CMK (cell line): ENCODE measurements at places on chromosomes 3 and 15.

- DNase-seq, result no peak
Observed at GRCh38 chr3:16692486-16693344, 87.5 kb upstream of the DAZL start.

GRCh38 chr15:70538278-70538677 lies 225.1 kb downstream of the UACA start:
- no peak for DNase-seq

DNA sequence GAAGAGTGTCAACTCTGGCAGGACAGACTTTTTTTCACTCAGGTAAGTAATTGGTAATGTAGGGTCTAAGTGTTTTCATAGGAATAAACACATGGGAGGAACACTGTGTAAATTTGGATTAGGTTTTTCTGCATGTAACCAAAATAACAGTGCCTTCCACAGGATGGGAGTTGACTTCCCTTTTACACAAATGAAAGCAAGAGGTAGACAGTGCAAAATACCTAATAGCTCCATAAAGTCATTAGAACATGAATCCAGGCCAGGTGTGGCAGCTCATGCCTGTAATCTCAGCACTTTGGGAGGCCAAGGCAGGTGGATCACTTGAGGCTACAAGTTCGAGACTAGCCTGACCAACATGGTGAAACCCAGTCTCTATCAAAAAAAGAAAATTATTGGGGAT lies 25.5 kb upstream of the MYO1E start:
- DNase-seq, result no peak

DNA sequence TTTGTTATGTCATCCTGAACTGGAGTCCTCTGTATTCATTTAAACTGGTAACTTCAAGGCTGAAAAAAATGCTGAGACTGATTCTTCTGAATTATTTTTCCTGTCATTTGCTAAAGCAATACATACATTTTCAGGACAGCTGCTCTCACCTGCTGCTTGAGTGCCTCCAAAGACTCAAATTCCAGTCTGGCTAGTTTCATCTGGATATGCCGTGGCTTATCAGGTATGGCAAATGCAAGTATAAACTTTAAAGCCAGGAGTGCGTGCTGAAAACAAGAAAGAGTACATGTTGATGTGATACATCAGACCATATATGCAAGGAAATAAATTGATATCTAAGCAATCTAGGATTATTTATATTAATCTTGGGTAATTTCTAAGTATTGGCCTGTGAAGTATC lies 146.1 kb downstream of the SNRK start:
- DNase-seq, result no peak

DNA sequence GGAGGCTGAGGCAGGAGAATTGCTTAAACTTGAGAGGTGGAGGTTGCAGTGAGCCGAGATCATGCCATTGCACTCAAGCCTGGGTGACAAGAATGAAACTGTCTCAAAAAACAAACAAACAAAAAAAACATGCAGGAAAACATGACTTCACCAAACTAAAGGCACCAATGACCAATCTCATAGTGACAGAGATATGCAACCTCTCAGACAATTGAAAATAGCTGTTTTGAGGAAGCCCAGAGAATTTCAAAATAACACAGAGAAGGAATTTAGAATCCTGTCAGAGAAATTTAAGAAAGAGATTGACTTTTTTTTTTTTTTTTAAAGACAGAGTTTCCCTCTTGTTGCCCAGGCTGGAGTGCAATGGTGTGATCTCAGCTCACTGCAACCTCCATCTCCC lies 26.1 kb downstream of the NCBP2 start:
- no peak for DNase-seq

DNA sequence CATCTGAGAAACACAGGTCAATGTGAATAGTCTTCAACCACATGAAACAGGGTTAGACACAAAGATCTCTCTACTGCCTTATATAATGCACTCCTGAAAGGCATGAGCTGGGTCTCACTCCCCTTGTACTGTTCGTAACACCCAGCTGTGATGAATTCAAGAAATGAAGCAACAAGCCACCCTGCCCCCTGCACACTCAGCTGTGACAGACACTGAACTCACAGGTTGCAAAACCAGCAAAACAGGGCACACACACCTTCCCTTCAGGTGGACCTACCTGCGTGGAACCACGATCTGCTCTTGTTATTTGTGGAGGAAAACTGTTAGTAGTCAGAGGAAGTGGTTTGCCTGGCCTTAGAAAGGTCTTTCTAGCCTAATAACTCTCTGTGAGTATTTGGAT lies 64.5 kb downstream of the CERS3 start:
- no peak for DNase-seq

DNA sequence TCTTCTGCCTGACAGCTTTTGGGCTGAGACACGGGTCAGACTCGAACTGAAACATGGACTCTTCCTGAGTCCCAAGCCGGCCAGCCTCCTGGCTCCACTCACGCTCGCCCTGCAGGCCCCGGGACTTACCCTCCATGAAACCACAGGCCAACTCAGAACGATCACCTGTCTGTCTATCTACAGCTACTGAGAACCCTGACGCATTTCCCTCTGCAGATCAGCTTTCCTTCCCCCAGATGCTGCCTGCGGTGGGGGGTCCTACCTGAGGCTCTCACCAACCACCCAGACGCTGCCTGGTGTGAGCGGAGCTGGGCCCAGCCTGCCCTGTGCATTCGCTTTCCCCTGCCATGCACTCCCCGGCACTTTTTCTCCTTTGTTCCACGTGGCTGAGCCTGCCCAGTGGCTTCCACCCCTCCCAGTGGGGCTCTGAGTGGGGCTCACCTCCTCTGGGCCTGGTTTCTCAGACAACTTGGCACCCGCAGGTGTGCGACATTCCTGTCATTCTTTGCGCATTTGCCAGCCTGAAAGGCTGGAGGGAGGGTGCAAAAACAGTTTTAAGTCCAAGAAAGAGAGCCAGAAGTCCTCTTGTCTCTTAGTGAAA lies 60.2 kb downstream of the PLXNA1 start:
- DNase-seq, result no peak

DNA sequence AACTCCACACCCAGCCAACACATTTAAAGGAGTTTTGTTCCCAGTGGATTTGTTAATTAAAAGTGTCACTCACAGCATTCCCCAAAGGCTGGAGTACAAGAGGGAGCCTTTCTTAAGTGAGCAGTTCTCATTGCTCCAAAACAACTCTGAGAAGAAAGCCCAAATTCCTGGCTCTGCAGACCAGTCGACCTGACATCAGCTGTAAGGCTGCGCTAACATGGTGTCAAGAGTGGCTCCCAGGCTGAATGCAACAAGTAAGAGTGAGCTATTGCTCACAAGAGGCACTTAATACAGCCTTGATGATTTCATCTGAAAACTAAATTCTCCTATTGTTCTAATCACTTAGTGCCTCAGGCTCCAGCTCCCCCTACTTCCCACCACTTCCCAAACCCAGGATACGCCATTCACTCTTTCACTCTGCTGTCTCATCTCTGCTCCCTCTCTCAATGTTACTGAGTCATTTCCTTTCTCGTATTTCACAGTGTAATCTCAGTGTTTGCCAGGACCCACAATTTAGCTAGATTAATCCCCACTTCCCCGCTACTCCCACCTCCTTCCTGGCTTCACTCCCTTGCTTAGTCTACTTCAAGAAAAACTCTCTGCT lies 81.8 kb downstream of the WWTR1 start:
- DNase-seq, result no peak

DNA sequence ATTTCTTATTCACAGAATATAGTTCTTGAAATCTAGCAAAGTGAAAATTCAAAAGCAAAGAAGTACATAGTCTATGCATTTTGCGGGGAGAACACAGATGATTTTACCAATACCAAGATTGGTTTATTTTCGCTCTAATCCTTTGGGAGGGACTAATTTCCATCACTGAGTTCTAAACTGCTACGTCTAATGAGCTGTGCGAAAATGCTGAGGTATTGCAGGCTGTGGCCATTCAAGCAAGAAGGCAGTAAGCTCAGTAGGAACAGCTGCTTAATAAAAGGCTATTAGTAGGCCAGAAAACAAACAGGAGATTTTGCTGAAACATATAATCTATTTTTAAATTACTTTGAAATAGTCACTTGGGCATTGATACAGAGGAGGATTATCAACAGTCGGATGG lies 379.0 kb downstream of the CNTN4 start:
- no peak for DNase-seq

- DNase-seq, result no peak
Observed at GRCh38 chr15:71595846-71596553, 214.4 kb upstream of the NR2E3 start.

- DNase-seq, result no peak
Observed at GRCh38 chr3:54337846-54338245, 215.5 kb downstream of the CACNA2D3 start.

DNA sequence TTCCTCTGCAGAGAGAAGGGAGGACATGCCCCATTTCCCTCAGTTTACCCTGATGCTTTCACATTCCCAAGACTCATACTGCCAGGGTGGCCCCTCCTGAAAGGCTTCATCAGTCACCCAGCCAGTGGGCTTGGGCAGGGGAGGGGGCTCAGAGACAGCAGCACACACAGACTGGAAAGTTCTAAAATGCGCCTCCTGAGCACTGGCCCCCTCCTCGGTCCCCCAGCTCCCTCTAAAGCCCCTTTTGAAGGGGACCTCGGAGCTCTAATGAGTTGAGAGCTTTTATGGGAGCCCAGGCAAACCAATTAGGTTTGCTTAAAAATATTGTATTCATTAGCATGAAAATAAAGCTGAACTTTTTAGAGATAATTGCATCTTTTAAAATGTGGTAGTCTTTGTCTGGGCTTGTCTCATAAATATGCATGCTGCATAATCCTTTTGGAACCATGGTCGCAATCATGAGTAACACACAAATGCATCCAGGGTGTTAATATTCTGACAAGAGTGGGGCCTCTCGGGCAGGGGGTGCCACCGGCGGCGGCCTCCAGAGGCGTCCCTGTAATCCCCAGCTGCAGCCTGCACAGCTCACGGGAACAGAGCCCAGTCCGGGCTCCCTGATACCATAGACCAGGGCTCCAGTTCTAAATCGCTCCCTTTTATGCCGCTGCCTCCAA lies 78.5 kb downstream of the RPLP1 start:
- no peak for DNase-seq

- DNase-seq, result no peak
Observed at GRCh38 chr3:165404357-165405027, 208.3 kb upstream of the SLITRK3 start.

DNA sequence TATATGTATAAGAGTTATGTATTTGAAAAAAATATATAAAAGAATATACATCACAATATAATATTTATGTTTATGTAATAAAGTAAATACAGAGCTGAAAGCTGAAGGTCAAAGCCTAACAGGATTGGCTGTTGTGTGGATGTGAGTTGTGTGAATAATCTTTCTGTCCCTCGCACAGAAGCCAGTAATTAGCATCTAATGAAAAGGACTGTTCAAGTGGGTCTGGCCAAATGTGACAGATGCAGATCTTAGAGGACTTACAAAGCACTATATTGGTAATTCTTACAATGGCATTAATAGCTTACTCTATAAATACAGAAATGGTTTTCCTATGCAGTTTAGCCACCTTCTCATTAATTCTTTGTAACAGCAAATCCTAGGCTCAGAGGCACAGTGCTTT lies 2.4 kb downstream of the MKRN3 start:
- no peak for DNase-seq

DNA sequence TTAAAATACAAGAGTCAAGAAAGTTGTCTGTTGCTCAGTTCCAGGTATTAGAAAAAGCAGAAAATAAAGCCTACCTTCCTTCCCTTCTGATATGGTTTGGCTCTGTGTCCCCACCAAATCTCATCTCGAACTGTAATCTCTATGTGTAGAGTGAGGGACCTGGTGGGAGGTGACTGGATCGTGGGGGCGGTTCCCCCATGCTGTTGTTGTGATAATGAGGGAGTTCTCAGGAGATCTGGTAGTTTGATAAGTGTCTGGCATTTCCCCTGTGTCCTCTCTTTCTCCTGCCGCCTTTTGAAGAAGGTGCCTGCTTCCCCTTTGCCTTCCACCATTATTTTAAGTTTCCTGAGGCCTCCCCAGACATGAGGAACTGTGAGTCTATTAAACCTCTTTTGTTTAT lies 288.8 kb upstream of the LMCD1 start:
- DNase-seq, result no peak

DNA sequence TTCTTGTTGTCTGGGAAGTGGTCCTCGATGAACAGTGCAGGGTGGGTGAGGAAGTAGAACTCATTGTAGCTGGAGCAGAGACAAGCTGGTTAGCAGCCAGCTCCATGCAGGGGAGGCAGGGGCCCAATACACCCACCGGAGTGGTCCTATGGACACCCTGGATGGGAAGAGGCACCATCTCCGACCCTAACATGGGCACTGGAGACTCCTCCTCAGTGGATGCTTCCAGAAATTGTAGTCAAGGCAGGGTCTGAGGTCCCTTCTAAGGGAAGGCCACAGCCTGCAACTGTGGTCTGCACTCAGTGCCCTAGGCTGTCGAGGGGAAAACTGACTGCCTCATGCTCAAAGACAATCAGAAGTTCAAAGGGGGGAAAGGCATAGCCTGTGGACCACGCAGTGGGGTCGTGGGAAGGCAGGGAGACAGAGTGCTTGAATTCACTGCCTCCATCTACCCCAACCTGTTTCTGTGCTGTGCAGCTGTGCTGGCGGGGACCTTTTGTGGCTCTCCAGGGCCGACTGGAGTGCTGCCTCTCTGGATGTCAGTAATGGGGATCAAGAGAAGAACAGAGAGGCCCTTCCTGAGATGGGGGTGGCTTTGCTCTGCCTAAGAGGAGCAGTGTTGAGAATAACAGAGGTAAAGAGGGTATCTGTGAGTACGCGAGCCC lies 41.9 kb downstream of the KY start:
- no peak for DNase-seq

DNA sequence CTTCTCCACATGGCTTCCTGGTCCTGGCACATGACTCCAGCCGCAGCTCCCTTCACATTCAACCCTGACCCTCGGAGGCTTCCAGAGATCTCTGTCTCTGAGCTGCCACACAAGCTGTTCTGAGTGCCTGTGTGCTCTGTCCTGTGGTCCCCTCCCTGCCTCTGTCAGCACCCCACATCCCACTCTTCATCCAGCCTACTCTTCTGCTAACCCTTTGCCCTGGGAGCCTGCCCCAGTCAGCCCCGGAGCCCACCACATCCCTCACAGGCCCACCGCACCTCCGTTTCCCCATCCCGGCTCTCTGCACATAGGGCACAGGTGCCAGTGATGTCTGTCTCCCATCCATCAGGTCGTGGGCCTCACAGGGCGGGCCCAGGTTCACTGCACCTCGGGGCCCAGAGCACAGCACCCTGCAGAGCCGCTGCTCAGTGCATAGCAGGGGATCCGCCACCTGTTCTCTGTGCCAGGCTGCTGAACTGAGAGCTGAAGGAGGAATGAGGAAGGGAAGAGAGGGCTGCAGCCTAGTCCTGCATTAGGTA lies 133.6 kb downstream of the UACA start:
- no peak for DNase-seq

GRCh38 chr15:68328443-68328842 lies 50.9 kb downstream of the FEM1B start:
- no peak for DNase-seq

GRCh38 chr3:36244728-36245127 lies 135.6 kb upstream of the STAC start:
- no peak for DNase-seq
